ENCODE measurements at places on chromosomes 12 and 14. TPM values are rescaled to one million over a fixed set of nuclear protein-coding genes. Genes with fewer than 3 reads are reported as not detected.

Gene NPAS3
- not detected for total RNA-seq

Gene ZNF664
- total RNA-seq: 30.5 TPM

Gene SERPINA12
- not detected for total RNA-seq

Gene CLEC2A
- not detected for total RNA-seq

Gene CYP46A1
- 0.21 TPM for total RNA-seq

Gene NANOG
- total RNA-seq: not detected

Gene SAV1
- 13.9 TPM for total RNA-seq

Gene ARHGDIB
- total RNA-seq: 811 TPM

Gene OLR1
- not detected for total RNA-seq

Gene EXOC5
- 71.2 TPM for total RNA-seq

DNA sequence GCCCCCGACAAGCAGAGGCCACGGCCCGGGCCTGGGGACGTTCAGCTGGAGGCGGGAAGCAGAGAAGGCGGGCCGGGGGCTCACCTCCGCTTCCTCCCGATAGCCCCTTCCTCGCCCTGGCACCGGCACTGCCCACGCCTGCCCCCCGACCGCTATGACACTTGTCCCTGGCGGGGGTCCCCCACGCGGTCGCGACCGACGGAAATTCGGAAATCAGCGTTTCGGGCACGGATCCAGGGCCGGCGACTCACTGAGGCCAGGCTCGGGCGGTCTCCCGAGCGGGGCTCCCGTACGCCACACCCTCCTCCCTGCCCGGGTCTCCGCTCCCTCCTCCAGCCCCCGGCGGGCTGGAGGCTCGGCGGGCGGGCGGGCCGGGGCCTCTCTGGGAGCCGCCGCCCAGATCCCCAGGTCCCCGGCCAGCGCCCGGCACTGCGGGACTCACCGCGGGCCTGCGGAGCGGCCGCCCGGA is 581 bp downstream of the PITPNM2 start:
- peak; percentile 69 for DNase-seq

- DNase-seq: no peak
Observed at GRCh38 chr12:2776129-2776806, 18.5 kb upstream of the FKBP4 start.

GRCh38 chr14:56118611-56119181 is 485 bp downstream of the PELI2 start:
- peak; percentile 33 for DNase-seq

GRCh38 chr12:100875771-100876170 is 81.2 kb downstream of the ANO4 start:
- DNase-seq: no peak

DNA sequence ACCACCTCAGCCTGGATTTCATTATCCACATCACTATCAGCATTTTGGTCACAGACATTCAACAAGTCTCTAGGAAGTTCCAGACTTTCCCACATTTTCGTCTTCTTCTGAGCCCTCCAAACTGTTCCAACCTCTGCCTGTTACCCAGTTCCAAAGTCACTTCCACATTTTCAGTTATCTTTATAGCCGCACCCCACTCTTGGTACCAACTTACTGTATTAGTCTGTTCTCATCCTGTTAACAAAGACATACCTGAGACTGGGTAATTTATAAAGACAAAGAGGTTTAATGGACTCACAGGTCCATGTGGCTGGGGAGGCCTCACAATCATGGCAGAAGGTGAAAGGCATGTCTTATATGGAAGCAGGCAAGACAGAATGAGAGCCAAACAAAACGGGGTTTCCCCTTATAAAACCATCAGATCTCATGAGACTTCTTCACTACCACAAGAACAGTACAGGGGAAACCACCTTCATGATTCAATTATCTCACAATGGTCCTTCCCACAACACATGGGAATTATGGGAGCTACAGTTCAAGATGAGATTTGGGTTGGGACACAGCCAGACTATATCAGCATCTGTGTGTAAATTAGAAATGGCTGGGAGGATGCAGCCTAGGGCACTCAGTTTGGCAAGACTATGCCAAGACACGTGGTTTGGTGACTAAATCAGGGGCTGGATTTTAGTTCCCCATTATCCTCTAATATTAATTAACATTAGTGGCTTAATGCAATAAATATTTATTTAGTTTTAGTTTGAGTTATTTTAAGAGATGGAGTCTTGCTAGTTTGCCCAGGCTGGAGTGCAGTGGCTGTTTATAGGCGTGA is 16.2 kb upstream of the FUT8 start:
- DNase-seq: no peak

GRCh38 chr12:98224584-98225221 is 290.7 kb upstream of the TMPO start:
- DNase-seq: no peak

DNA sequence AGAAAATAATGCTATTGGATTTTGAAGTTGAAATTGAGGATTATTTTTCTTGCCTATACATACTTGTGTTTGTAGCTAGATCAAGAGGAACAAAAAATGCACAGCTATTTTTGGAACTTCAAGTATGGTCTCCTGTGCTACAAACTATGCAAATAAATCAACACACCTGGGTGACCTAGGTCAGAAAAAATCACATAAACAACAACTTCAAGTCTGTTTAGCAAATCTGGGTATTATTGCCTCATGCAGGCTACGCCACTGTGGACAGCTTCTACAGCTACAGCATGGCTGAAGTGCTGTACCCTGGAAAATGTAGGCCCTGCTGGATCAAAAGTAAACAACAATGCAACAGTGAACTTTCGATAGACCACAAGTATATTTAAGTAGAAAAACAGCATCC is 87.5 kb downstream of the SLC6A15 start:
- no peak for DNase-seq

DNA sequence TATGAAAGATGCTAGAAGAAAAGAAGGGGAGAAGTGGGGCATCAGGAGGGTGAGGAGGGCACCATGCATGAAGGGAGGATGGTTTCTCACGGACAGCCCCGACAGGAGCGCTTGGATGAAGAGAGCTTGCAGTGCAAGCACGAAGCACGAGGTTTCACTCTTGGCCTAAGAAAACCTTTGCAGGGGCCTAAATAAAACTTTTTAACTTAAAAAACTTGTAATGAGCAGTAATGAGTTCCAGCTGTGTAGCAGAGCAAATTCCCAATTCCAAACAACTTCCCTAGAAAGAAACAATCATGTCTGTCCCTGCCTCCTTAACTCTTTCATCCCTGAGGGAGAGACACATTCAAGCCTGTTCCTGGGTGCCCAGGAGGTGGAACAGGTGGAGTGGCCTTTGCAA is 119.5 kb downstream of the PAH start:
- DNase-seq: no peak

- DNase-seq: no peak
Observed at GRCh38 chr12:61676520-61676919, 583.7 kb upstream of the USP15 start.

GRCh38 chr14:30227436-30227835 is 299.8 kb upstream of the PRKD1 start:
- DNase-seq: no peak

DNA sequence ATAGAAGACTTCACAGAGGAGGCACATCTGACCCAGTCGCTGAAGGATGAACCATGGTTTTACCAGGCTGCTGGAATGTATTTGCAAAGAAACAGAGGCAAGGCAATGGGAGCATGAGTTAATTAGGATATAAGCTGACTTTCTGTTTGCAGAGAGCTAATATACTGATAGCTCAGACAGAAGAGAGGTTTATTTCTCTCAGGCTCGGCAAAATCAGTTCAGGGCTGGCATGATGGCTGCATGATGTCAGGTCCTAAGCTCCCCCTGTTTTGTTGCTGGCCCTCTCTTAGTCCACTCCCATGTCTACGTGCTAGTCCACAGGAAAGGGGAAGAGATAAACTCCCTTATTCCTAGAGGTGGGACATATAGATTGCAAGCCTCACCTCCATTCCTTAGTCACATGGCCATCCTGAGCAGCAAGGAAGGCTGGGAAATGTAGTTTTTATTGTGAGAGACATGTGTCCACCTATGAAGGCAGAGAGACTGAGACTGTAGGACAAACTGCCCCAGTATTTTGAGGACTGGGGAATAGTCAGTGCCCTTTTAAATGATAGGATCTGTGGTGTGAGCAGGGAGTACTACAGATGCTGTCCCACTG is 224.5 kb downstream of the VRK1 start:
- DNase-seq: no peak

GRCh38 chr12:108567406-108568337 is 5.3 kb downstream of the ISCU start:
- no peak for DNase-seq

DNA sequence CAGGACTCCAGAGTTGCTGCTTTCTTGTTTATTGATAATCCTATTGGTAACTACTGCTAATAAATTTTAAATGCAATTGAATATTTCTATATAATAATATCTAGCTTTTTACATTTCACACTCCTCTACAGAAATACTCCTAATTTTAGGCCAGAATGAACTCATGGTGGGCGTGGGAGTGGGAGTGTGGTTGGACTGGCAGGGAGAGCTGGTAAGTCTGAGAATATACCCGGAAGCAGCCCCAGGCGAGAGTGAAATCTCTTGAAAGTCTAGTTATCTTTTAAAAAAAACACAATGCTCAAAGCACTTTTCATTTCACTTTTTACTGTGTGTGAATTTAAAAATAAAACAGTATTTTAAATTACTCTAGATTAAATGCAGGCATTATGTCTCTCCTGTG is 4.7 kb downstream of the TMEM263 start:
- DNase-seq: no peak

DNA sequence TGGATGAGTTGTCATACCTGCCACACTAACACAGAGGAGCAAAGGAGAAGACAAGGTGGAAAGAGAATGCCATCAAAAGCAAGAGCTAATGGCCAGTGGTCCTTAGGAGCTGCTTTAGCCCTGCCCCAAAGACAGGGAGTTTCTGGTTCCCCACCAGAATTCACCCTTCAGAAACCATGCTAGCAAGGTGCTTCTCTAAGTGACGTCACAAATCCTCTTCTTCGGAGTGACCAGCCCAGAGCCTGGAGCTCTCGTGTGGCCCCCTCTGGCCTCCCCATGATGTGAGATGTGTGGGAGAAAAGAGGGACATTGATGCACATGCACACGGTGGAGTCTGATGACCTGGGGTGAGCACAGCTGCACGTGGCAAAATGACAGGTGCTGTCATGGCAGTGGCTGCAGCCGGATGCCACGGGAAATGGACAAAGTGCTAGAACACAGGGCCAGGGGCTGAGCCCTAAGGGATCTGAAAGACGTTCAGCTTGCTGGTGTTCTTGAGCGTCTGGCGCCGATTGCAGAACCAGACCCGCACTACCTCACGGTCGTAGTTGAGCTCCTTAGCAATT is 16.9 kb upstream of the TFCP2 start:
- DNase-seq: no peak

DNA sequence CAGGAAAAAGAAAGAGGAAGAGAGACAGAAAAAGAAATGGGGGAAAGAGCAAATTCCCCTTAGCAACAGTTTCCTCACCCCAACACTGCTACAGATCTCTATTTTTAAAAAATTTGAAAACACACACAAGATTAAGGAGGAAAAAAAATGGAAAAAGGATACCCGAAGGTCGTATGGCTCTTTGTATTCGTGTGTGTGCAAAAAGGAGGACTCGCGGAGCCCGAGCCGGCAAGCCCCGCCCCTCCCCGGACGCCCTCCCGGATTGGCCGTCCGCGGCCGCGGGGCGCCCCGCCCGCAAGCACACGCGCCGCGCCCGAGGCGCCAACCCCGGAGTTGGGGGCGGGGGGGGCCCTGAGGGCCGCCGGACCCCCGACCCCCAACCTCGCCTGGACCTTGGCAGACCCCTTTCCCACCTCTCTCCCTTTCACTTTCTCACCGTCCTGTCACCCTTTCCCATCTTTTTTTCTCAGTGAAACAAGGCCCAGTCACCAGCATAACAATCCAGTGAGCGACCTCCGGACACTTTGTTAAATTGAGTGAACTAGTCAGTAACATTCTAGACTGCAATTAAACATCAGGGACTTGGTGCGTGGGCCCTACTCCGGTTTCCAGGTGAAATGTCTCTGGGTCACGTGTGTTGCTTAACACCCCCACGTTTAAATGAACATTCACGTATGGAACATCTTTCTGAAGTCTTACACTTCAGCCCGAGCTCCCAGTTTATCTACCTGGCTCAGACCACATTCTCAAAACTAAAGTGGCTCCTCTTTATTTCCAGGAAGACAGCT is at the start of gene C14orf93:
Gene C14orf93, minus strand, starts transcription at position 205 of the 788 bp plus-strand sequence. CDS start 11,120 bp downstream, outside the sequence.
- peak; percentile 78 for DNase-seq

DNA sequence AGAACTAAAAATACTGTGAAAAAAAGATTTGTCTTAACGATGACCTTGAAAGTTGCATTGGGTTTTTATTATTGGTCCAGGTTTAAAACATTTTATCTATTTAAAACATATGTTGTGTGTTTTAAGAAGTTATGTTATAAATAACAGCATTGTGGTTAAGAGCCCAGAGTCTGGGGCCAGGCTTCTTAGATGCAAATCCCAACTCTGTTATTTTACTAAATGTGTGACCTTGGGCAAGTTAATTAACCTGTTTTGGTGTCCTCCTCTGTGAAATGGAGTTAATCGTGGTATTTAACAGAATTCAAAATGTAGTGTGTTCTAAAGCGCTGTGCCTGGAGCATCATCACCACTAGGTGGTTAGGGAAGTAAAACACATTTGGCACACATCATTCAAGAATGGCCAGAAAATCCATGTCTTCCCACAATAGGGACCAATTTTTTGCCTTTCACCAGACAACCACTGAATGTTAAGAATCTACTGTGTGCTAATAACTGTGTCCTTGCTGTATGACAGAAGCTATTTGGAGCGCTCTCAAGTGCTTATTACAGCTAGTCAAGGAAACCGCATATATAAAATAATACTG is 133.3 kb downstream of the MON2 start:
- no peak for DNase-seq

- DNase-seq: no peak
Observed at GRCh38 chr14:67343601-67344230, 15.9 kb downstream of the ATP6V1D start.

- DNase-seq: no peak
Observed at GRCh38 chr12:88553941-88554658, 26.2 kb downstream of the KITLG start.

GRCh38 chr14:105601360-105602242 is 75.2 kb downstream of the TMEM121 start:
- DNase-seq: no peak

- no peak for DNase-seq
Observed at GRCh38 chr12:42468921-42469320, 120.6 kb downstream of the PRICKLE1 start.
